IMR-90 (cell line): ENCODE measurements at places on chromosomes 3 and 15. TPM values are rescaled to one million over a fixed set of nuclear protein-coding genes. Genes with fewer than 3 reads are reported as not detected.

DNA sequence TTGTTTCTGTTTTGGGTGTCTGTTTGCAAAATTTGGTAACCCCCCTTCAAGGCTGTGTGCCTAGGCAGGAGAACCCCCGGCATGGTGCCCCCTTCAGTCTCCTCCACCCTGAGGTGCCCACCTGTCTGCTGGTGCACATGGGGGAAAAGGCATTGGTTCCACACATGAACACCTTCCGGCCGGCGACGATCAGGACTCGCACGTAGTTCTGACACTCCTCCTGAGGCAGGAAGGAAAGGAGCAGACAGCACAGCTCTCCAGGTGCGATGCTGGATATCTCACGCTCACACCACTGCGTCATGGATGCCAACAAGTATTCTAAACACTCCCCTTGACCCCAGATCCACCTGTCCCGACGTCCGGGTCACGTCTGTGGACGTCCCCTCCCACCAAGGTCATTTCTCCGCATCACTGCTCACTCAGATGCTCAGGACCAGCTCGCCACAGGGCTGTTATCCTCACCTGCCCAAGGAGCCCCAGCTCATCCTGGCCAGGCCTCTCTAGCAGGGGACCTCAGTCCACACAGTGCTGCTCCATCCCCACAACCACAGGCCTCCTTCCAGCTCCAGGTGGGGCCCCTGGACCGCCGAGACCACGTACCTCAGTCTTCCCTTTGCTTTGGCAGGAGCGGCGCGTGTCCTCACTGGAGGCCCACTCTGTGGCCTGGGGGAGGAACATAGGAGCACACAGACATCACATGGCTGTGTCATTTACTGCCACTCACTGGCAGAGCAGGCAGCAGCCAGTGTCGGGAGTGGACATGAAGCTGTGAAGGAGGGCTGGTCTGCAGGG, 99.0 kb downstream of the SEMA5B start:
- H3K36me3 ChIP-seq = no peaks in the 10 kb centered on the region
- peaks cover 49% of the 10 kb centered on the region for H3K27me3 ChIP-seq
- no peak overlapping the region for H3K4me3 ChIP-seq
- H3K27ac ChIP-seq = no peak overlapping the region
- no peak for DNase-seq
- H3K4me1 ChIP-seq = no peaks in the 10 kb centered on the region

COL6A5 gene
- not detected in 2 replicates for total RNA-seq

- peak overlapping the region; percentile 3; the same call in 1 of the 2 replicates for H3K27ac ChIP-seq
- DNase-seq = peak; percentile 77
- no peak overlapping the region for H3K4me3 ChIP-seq
- H3K4me1 ChIP-seq = peaks cover 8% of the 10 kb centered on the region
- no peaks in the 10 kb centered on the region for H3K36me3 ChIP-seq
Observed at GRCh38 chr3:61927332-61927731, 366.0 kb downstream of the PTPRG start.

DNA sequence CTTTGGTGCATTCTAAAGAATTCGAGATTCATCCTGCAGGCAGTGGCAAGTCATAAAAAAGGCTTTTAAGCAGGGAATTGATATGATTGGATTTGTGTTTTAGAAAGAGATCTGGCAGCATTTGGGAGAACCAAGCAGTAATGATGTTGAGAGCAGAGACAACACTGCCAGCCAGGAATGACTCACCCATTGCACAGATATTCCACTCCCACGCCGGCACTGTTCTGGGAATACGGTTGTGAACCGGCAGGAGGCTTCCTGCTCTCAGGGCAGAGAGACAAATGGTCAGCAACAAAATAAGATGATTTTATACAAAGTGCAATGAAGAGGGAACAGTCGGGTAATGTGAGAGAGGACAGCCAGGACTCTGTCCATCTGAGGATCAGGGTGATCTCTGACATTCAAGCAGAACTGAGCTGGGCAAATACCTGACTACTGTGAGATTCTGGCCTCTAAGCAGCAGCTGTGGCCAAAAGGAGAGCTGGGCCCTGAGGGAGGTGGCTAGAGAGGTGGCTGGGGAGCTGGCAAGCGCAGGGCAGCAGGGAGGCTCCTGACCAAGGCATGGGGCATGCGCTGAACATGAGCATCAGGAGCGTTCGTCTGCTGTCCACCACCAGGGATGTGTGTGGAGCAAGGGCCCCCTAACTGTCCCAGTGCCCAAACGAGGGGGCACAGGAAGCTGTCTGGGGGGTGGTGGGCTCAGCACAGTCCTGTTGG, 56.1 kb upstream of the PLXNA1 start:
- peaks cover 26% of the 10 kb centered on the region for H3K4me1 ChIP-seq
- no peaks in the 10 kb centered on the region for H3K36me3 ChIP-seq
- peak; percentile 89 for DNase-seq

PPP1R2 gene
- 36.0 and 55.3 TPM in 2 replicates for total RNA-seq

GRCh38 chr3:132422531-132422930, 5.2 kb downstream of the DNAJC13 start:
- no peak overlapping the region for H3K27ac ChIP-seq
- H3K36me3 ChIP-seq = peaks cover 3% of the 10 kb centered on the region
- no peak for DNase-seq
- H3K27me3 ChIP-seq = no peaks in the 10 kb centered on the region
- no peak overlapping the region for H3K4me3 ChIP-seq

- no peaks in the 10 kb centered on the region; the same call in 1 of the 2 replicates for H3K27me3 ChIP-seq
- no peaks in the 10 kb centered on the region for H3K36me3 ChIP-seq
- no peak overlapping the region for H3K27ac ChIP-seq
Observed at GRCh38 chr15:89034305-89034704, 54.0 kb upstream of the ABHD2 start.

- DNase-seq = peak; percentile 61
- no peak overlapping the region for H3K4me3 ChIP-seq
- H3K36me3 ChIP-seq = no peaks in the 10 kb centered on the region
- H3K4me1 ChIP-seq = no peaks in the 10 kb centered on the region
- peaks cover 2% of the 10 kb centered on the region; the same call in 1 of the 2 replicates for H3K27me3 ChIP-seq
- no peak overlapping the region for H3K27ac ChIP-seq
Observed at GRCh38 chr15:95025924-95026728, 794.8 kb downstream of the MCTP2 start.

- H3K4me1 ChIP-seq = peaks cover 5% of the 10 kb centered on the region
- peak overlapping the region; percentile 42; the same call in 1 of the 2 replicates for H3K27ac ChIP-seq
- peak; percentile 71 for DNase-seq
- peaks cover 14% of the 10 kb centered on the region for H3K36me3 ChIP-seq
- H3K4me3 ChIP-seq = no peak overlapping the region
Observed at GRCh38 chr15:90982135-90982534, 12.2 kb downstream of the PRC1 start.

DNA sequence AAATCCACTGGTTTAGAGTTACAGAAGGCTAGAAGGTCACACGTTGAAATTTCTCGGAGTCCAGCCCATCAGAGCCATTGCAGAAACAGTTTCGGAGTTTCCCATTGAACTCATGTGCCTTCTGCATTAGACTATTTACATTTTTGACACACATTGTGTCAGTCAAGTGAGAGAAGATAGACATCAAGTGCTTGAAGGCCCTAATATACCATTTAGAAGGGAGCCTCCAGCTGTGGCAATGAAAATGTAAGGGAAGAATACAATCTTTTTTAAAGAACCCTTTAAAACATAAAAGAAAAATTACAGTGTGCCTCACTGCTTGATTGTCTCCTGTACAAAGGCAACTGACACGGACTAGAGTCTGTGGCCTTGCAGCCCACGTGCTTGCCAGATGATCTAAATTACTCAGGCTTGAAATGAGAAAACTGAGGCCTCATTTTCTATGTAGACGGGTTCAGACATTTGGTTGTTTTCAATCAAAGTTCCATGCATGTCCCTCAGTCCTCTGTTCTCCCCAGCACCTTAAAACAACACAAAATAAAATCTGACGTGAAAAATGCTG, 650.5 kb downstream of the ROBO2 start:
- no peak overlapping the region for H3K27ac ChIP-seq
- H3K27me3 ChIP-seq = no peaks in the 10 kb centered on the region
- H3K36me3 ChIP-seq = no peaks in the 10 kb centered on the region
- H3K4me3 ChIP-seq = no peak overlapping the region

SLC24A5 gene
- not detected in 2 replicates for total RNA-seq

CKMT1A gene
- total RNA-seq = not detected in 2 replicates

- no peak overlapping the region for H3K4me3 ChIP-seq
- H3K36me3 ChIP-seq = no peaks in the 10 kb centered on the region
- no peaks in the 10 kb centered on the region for H3K27me3 ChIP-seq
- H3K4me1 ChIP-seq = no peaks in the 10 kb centered on the region
- H3K27ac ChIP-seq = no peak overlapping the region
Observed at GRCh38 chr3:53597136-53597915, 102.9 kb downstream of the CACNA1D start.

DNA sequence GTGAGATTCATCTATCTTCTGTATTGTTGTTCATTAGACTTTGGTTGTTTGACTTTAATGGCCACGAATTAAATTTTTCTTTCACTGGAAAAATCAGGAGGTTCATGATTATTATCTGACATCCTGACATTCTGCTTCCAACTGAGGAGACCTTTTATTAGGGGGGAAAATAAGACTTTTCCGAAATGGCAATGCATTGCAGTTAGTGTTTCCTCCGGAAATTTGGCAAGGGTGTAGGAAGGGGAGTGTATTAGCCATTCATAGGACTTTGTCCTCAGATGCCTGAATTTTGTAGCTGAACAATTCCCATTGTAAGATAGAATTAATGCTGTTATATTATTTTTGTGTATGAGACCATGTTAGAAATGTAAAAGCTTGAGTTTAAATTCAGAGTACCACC, 450.6 kb upstream of the TGFBR2 start:
- no peaks in the 10 kb centered on the region for H3K27me3 ChIP-seq
- no peaks in the 10 kb centered on the region for H3K36me3 ChIP-seq
- H3K4me1 ChIP-seq = no peaks in the 10 kb centered on the region
- no peak overlapping the region for H3K4me3 ChIP-seq

- peaks cover 3% of the 10 kb centered on the region for H3K4me1 ChIP-seq
- peaks cover 18% of the 10 kb centered on the region for H3K27me3 ChIP-seq
- H3K4me3 ChIP-seq = no peak overlapping the region
- peak; percentile 73 for DNase-seq
Observed at GRCh38 chr3:111747490-111747889, 111.6 kb upstream of the PHLDB2 start.

GRCh38 chr3:134366928-134367811, 7.1 kb downstream of the AMOTL2 start:
- H3K27me3 ChIP-seq = no peaks in the 10 kb centered on the region
- H3K4me1 ChIP-seq = peaks cover 80% of the 10 kb centered on the region
- DNase-seq = no peak
- no peak overlapping the region for H3K4me3 ChIP-seq

DNA sequence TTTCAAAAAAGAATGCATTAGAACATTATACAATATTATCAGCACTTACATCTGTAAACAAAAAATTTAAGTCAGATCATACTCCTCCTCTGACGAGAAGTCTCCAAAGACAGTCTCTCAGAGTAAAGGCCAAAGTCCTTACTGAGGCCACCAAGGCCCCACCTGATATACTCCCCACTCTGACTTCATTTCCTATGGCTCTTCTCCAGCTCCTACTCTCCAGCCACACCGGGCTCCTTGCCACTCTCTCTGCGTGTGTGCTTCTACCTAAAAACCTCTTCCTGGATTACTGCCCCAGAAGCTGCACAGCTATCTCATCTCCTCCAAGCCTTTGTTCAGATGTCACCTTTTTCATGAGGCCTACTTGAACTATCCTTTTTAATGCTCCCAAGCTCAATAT, 5.0 kb downstream of the DCP1A start:
- no peaks in the 10 kb centered on the region for H3K27me3 ChIP-seq
- H3K36me3 ChIP-seq = peaks cover 13% of the 10 kb centered on the region
- no peak overlapping the region for H3K4me3 ChIP-seq
